ENCODE measurements at places on chromosomes 5 and 9.

DNA sequence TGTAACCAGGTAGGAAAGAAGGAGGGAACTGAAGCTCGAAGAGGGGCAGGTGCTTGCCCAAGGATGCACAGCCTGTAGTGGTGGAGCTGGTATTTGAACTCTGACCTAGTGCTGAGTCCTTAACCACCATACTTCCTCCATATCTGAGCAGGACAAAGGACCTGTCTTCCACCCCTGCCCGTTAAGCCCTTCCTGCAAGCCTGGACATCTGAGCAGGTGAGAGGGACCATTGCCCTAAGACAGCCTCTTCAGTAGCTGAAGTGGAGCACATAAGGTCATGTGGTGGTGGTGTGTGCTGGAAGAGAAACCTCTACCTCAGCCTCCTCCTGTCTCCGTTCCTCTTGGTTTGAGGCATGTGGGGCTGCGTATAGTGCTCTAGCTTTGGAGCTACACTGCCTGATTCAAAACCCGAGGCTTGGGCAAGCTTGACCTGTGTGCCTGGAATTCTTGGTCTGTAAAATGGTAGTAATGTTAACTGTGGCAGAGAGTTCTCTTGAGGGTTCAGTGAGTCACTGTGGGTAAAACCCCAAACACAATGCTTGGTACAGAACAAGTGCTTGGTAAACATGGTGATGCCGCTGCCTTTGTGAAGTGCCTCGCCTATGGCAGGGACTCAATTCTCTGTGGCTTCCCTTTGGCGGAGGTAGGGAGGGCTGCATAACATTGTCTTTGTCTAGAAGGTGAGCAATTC is 7.4 kb downstream of the GALNT10 start:
- no peak for DNase-seq
- H3K27ac ChIP-seq: no peak overlapping the region
- H3K4me1 ChIP-seq: peaks cover 34% of the 10 kb centered on the region
- no peaks in the 10 kb centered on the region for H3K27me3 ChIP-seq
- H3K4me3 ChIP-seq: no peak overlapping the region

GRCh38 chr9:81490605-81491331 is 198.6 kb downstream of the TLE1 start:
- peaks cover 2% of the 10 kb centered on the region for H3K4me1 ChIP-seq
- H3K4me3 ChIP-seq: no peak overlapping the region
- H3K27me3 ChIP-seq: no peaks in the 10 kb centered on the region
- H3K27ac ChIP-seq: no peak overlapping the region
- no peaks in the 10 kb centered on the region for H3K36me3 ChIP-seq

DNA sequence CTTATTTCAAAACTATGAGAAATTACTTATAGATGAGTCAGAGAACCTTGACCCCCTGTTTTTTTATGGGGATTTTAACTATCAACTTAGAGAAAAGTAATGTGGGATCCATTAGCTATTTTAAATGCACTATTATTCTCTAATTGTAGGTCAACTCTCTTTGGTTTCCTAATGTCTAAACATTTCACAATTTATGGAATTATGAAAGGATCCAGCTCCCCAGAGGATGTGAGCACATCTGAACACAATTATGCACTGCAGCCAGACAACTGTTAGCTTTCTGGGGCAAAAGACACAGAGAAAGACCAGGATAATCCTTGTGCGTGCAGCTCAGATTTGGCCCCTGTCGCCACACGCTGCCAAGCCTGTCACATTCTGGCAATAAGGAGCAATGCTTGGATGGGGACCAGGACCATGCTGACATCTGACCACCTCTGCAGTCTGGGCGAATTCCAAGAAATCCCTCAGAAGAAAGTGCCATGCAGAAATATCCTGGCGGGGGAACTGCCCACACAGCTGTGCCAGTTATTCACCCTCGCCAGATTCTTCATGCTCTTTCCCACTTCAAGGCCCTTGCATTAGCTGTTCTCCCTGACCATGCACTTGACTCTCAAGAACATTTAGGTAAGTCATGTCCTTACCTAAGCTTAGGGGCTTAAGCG is 22.2 kb upstream of the CMBL start:
- peak; percentile 94 for DNase-seq
- H3K36me3 ChIP-seq: no peaks in the 10 kb centered on the region
- H3K27me3 ChIP-seq: peaks cover 21% of the 10 kb centered on the region
- peaks cover 50% of the 10 kb centered on the region for H3K4me1 ChIP-seq

GRCh38 chr5:30638899-30639298 is 554.6 kb upstream of the CDH6 start:
- no peaks in the 10 kb centered on the region for H3K4me1 ChIP-seq
- no peaks in the 10 kb centered on the region for H3K27me3 ChIP-seq
- no peak overlapping the region for H3K4me3 ChIP-seq
- DNase-seq: no peak
- no peaks in the 10 kb centered on the region for H3K36me3 ChIP-seq

DNA sequence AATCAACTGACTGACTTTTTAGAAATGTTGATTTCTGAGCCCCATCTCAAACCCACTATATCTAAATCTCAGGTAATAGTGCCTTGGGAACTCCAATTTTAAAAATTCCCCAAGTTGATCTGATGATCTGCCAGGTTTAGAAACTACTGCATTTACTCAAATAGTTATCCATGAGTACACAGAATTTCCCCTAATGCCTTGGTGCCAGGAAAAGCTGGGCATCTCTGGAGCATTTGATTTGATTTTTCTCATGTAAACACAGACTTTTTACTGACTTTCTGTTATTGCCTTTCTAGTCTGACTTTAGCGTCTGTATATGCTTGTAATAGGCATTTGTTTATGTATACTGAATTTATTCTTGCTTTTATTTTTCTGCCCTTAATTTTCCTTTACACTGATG is 35.8 kb downstream of the MTREX start:
- no peak overlapping the region for H3K27ac ChIP-seq
- H3K4me1 ChIP-seq: no peaks in the 10 kb centered on the region
- H3K4me3 ChIP-seq: no peak overlapping the region
- no peak for DNase-seq

DNA sequence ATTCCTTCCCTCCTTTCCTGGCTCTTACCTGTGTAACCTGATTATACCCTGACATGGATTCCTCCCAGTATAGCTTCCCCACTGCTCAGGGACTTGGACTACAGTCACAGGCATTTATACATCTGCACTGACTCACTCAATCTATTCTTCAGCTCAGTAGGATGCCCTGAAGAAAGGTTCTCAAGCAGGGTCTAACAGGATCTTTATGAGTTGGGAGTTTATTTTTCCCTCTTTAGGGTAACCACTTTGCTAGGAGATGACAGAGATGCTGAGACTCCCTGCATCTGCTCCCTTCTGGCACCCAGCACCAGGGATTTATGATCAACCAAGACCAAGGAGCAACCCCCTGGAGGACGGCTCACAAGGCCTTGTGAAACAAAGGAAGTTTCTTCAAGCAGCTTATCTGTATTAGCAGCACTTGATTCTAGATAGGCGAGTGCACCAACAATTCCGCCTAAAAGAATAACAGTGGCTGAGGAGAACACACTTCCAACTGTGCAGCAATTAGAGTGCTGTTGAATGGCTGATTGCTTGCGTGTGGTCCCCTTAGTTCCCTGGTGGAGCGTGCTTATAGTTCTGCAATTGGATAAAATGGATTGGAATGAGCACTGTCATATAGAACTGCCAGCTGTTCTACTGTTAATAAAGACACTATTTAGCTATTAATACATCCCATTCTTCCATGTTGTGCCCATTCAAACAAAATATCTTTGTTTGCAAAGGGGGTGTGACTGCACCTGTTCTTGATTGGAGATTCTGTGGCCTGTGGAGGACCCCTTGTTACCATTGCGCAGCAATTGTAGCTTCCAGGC is 482.6 kb downstream of the ZNF608 start:
- no peaks in the 10 kb centered on the region for H3K36me3 ChIP-seq
- no peaks in the 10 kb centered on the region for H3K27me3 ChIP-seq
- peak; percentile 69 for DNase-seq
- peak overlapping the region; percentile 53 for H3K27ac ChIP-seq
- peaks cover 22% of the 10 kb centered on the region for H3K4me1 ChIP-seq

DNA sequence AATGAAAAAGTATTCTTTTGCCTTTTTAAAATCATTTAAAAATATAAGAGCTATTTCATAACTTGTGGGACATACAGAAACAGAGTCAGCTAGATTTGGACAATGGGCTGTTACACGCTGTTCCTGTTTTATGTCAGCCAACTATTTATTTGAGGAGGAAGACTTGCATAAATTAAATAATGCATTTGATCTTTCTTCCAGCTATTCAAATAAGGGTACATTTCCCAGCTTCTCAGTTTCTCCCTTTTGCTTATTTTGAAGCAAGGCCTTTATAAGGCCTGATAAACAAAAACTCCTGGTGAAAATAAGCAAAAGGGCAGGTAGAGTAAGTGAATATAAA is 6.5 kb downstream of the STOM start:
- no peaks in the 10 kb centered on the region for H3K36me3 ChIP-seq
- peak overlapping the region; percentile 88 for H3K27ac ChIP-seq
- no peak overlapping the region for H3K4me3 ChIP-seq

DNA sequence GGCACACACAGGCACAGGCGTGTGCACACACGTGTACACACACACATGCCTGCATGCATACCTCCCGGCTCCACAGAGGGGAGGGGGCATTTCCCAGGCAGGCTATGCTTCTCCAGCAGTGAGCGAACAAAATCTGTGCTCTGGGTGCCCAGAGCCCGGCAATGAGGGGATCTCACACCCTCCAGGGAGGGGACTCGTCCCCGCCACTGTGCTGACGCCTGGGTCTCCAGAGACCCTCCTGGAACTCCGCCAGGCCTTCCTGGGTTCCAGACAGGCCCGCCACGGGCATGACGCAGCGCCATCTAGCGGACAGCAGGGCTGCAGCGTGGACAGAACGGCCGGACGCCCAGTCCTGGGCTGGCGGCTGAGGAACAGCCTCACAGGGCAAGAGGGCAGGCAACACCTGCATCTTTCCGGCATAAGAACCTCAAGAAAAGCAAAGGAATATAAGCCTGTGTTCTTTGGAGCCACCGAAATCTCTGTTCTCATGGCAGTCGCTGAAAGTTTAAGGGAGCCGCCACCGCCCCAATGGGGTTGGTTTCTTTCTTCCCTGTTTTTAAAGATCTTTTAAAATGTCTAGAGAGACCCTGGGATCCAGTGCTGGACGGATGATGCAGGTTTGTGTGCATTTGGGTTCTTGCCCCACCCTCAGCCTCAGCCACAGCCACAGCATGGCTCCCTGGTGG is 135.6 kb upstream of the PPP1R26 start:
- H3K27ac ChIP-seq: no peak overlapping the region
- H3K36me3 ChIP-seq: no peaks in the 10 kb centered on the region
- H3K27me3 ChIP-seq: peaks cover 42% of the 10 kb centered on the region

GRCh38 chr9:30796764-30797163 is 1587.7 kb upstream of the ACO1 start:
- no peak overlapping the region for H3K4me3 ChIP-seq
- no peaks in the 10 kb centered on the region for H3K4me1 ChIP-seq
- DNase-seq: no peak
- no peaks in the 10 kb centered on the region for H3K27me3 ChIP-seq
- H3K27ac ChIP-seq: no peak overlapping the region
- H3K36me3 ChIP-seq: no peaks in the 10 kb centered on the region

DNA sequence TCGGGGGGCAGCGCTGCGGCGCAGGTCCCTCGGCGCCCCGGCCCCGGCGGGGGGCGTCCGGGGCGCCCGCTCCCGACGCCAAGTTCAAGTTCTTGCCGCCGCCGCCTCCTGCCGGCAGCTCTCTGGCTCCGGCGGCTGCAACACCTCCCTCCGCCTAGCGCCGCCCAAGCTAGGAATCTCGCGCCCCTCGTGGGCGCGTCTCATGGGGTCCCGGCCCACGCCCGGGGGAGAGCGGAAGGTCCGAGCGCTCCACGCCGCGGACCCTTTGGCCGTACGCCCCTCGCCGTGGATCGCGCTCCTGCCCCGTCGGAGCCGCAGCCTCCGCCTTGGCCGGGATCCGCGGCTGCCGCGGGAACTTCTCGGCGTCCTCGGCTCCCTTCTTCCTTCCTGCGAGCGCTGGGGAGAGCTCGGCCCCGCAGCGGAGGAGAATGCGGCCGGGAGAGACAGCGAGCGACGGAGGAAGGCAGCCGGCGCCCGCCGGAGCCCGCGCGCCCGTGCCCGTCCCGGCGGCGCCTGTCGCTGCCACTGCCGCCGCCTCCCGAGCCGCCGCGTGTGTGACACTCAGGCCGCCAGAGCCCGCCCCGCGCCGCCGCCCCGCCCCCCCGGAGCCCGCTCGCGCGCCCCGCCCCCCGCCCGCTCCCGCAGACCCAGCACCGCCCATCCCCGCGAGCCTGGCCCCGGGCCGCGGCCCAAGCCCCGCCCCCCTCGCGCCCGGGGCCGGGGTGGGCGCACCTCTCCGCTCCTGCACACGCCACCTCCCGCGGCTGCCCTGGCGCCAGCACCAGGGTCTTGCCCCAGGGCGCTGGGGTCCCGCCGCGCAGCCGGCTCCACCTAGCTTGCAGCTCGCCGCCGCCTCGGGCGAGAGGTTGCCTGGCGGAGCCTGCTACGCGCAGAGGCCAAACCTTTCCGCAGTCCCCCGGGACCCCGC is at the start of gene SHB:
SHB (minus strand) TSS at position 527 of the 928 bp plus-strand sequence. CDS start 582 bp downstream, outside the sequence.
- peak; percentile 85 for DNase-seq
- H3K27ac ChIP-seq: peak within 1 kb of the TSS; percentile 86
- peaks cover 10% of the 10 kb centered on the region for H3K27me3 ChIP-seq
- no peaks in the 10 kb centered on the region for H3K36me3 ChIP-seq
- H3K4me1 ChIP-seq: peaks cover 39% of the 10 kb centered on the region

DNA sequence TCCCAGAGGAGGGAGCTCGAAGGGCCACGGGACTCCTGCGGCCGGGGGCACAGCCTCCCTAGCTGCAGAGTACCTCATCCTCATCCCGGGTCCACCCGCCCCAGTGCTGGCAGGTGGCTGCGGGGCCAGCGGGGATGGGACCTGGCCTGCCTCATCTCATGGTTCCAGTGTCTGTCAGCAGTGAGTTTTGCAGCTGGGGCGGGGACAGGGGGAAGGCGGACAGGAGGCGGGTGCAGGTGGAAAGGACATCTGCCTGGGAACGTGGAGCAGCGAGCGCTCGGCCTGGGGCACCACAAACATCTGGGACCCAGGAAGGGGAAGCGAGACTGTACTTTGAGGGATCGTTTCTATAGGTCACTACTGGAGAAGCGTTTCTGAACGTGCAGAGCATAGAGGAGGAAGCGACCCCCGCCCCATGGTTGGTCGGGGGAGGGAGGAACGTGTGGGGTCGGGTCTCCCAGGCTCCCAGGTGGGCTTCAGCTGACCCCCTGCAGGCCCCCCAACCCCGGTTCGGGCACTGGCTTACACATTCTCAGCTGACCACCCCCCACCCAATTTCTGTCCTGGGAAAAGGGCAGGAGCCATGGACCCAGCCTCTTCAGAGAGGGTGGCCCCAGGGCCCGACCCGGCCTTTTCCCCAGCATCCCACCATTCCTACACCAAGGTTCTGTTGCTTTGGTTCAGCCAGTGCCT is 56.5 kb upstream of the NOTCH1 start:
- peaks cover 50% of the 10 kb centered on the region for H3K4me1 ChIP-seq
- no peak overlapping the region for H3K27ac ChIP-seq
- H3K36me3 ChIP-seq: no peaks in the 10 kb centered on the region
- no peak for DNase-seq
- H3K4me3 ChIP-seq: no peak overlapping the region

DNA sequence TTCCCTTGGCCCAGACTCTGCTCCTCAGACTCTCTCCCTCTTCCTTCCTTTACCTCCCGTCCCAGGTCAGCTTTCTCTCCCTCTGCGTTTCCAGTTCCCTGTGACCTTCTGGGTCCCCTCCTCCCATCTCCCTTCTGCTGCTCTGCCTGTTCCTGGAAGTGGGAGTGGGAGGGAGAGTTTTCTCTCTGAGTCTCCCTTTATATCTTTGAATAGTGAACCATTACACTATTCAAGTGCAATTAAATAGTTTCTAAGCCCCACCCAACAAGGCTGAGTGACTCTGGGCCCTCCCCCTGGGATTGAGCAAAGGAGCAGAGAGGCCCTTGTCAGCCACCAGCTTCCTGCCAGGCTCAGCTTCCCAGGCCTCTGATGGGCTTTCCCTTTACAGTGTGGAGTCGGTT is 34.8 kb downstream of the THBS4 start:
- no peaks in the 10 kb centered on the region for H3K27me3 ChIP-seq
- H3K4me3 ChIP-seq: no peak overlapping the region

All from muscle of leg (tissue), 16 donors.